ENCODE measurements at places on chromosomes 3 and 15.

DNA sequence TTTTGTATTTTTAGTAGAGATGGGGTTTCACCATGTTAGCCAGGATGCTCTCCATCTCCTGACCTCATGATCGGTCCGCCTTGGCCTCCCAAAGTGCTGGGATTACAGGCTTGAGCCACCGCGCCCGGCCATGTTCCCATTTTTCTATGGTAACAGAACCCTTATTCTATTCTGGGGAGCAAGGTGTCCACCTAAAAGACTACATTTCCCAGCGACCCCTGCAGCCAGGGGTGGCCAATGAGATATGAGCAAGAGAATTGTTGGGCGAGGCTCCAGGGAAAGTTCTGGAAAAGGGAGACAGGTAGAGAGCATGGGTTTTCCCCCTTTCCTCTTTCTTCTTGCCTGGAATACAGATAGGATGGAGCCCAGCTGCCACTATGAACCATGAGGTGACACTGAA, 96.9 kb downstream of the LINGO1 start:
- no peak for DNase-seq

DNA sequence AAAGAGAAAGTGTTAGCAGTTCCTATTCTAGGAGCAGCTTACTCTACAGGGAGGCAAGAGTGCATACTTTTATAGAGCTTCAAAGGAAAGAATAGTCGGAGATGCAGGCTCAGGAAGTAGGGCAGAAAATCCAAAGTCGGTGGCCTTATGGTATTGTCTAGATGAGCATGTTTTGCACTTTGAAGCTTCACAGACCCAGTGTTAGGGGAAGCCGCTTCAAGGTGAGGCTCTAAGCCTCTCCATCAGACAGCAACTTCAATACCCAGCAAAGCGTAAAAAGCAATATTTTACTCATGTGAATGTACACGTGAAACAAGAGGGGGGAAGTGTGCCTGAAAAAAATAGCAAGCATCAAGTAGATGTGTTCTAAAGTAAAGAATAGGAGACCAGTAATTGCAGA, 125.6 kb upstream of the RASGRP1 start:
- DNase-seq, result no peak

- DNase-seq, result no peak
Observed at GRCh38 chr3:37162501-37163245, 11.7 kb downstream of the LRRFIP2 start.

DNA sequence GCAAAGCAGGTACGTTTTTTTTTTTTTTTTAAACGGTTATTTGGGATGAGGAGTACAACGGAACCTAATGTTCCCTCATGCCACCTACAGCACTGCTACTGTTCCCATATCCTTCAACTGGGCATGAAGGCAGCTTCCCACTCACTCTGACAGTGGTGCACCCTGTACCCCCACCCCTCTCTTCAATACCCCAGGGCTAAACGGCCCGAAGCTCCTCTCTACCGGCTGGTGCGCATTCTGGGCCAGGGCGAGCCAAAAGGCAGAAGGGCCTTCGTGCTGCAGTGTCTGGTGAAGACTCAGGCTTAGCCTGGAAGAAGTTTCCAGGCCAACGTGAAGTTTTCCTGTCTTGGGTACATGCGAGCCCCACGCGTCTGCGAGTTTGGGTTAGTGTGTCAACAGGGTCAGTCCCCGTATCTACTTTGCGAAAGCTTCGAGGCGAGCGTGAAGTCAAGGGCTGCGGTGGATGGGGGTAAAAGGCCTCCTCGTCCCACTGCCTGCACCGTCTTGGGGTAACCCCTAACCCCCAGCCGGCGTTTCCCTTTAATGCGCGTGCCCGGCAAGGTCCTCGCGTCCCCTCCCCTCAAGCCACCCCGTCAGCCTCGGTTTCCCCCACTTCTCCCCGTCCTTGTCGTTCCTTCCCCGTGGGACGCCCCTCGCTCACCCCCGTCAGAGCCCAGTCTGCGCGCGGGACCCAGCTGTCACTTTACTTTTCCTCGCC, 765 bp upstream of the UBE2E2 start:
- peak; percentile 25 for DNase-seq

DNA sequence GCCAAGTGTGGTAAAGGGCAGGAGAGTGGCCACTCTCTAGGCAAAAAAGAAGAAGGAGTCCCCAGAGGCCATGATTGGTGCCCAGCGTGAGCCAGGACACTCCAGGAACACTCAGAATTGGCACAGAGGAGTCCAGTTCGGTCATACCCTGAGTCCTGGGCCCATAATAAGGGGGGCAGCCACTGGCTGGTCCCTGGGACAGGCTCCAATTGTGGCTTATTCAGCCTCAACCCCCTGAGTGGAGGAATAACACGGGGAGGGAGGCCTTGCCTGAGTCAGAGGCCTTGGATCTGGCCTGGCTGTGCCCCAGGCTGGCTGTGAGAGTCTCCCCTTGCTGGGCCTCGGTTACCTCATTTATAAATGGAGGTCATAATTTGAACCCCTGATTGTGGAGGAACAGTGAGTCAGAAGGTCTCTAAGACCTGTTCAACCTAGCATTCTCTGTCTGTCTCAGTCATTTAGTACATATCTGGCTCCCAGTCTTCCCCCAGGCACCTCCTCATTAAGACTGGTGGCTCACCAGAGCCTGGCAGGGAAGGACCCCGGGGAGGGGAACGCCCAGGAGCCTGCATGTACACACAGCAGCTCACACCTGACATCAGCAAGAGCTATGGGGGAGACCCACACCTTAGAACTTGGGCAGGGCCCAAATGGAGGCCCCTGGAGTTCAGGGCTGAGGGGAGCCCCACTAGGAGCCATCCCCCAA, 95.9 kb upstream of the ATP2B2 start:
- no peak for DNase-seq

DNA sequence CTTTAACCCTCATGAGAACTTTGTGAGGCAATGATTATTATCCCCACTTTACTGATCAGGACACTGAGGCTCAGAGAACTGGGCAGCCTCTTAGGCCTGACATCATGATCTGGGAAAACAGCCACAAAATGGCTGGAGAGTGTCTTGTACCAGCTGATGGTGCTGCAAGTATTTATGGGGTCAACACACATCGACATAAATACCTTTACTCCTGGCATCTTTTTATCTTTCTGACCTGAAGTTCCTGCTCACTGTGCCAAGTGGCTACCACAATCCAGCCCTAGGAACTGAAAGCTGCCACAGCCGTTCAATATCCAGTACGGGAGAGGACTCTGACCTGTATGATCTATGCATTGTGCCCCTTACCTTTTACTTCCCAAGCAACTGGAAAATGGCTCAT, 29.2 kb upstream of the MUC13 start:
- no peak for DNase-seq

- no peak for DNase-seq
Observed at GRCh38 chr3:143134471-143134870, 14.9 kb downstream of the CHST2 start.

GRCh38 chr15:71186267-71186666, 71.0 kb downstream of the THSD4 start:
- DNase-seq, result no peak

GRCh38 chr15:98003518-98003917, 43.0 kb downstream of the ARRDC4 start:
- DNase-seq, result no peak

- no peak for DNase-seq
Observed at GRCh38 chr15:100980410-100981046, 61.4 kb downstream of the LRRK1 start.

DNA sequence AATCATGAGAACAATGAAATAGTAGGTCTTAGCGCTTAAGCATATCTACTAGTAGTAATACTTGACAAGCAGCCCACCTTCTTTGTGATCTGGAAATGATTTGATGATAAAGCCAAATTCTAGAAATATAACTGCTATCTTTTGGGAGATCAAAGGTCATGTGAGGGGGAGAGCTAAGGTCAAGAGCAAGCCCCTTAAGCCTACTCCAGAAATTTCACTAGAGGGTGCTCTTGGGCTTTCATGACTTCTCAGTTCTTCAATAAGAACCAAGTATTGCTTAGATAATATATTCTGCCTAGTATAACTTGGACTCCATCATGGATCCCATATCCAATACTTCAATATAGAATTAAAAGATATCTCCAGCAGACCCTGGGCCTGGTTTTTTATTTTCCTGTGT, 319.6 kb downstream of the ZBTB20 start:
- no peak for DNase-seq

DNA sequence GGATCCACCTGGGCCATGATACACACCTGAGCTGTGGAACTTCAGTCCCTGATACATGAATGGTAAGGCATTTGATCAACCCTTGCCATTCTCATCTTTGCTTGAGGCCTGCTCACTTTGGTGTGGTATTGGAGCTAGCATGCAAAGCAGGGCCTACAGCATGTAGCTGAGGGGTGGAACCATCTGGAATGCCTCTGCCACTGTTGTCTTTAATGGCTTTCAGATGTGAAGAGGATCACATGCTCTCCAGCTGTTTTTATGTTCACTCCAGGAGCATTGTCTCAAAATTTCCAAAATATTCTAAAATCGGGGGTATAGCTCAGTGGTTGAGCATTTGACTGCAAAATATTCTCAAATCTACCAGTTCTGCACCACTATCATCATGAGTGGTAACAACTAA, 64.4 kb upstream of the PHLDB2 start:
- DNase-seq, result no peak

DNA sequence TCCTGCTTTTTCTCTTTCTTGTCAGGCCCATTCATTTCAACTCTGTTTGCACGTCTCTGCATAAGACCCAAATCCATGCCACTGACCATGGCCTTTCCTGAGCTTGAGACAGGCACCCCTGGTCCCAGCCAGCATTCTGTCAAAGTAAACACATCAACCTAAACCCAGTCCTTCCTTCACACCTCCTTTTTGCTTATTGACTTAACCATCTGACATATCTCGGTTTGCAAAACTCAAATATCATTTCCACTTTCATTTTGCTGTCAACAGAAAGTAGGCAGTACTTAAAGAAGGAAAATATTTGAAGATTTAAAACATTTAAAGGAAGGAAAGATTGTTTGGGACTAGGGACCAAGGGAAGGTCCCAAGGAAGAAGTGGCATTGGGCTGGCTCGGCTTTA, 48.2 kb upstream of the KBTBD8 start:
- no peak for DNase-seq

- no peak for DNase-seq
Observed at GRCh38 chr3:122640437-122640999, 40.1 kb upstream of the PARP14 start.

DNA sequence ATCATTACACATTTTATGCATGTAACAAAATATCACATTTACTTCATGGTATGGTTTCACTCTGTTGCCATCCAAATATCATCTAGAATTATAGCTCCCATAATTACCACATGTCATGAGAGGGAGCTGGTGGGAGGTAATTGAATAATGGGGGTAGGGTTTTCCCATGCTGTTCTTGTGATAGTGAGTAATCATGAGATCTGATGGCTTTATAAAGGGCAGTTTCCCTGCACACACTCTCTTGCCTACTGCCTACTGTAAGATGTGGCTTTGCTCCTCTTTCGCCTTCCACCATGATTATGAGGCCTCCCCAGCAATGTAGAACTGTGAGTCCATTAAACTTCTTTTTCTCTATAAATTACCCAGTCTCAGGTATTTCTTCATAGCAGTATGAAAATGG, 123.4 kb downstream of the SATB1 start:
- DNase-seq, result no peak

DNA sequence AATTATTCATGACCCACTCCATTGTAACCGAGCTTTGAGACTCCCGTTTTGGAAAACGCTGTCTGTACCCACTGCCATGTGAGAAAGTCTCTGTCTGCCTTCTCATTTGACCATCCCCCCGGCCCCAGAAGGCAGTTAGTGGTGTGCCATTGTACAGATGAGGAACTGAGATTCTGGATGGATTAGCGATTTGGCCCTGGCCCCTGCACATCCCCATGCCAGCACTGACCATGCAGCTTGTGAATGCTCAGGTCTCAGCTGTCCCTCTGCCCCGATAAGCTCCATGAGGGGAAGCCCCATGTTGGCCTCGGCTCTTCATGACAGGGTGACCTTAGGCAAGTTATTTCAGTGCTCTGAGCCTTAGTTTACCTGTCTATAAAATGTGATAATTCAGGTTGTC, 153.0 kb upstream of the SMAD3 start:
- no peak for DNase-seq

- DNase-seq, result no peak
Observed at GRCh38 chr15:55552451-55552850, 35.7 kb downstream of the PYGO1 start.

- DNase-seq, result no peak
Observed at GRCh38 chr15:31970007-31970406, 60.3 kb upstream of the CHRNA7 start.

- no peak for DNase-seq
Observed at GRCh38 chr15:80904998-80905397, 84.6 kb downstream of the MESD start.

DNA sequence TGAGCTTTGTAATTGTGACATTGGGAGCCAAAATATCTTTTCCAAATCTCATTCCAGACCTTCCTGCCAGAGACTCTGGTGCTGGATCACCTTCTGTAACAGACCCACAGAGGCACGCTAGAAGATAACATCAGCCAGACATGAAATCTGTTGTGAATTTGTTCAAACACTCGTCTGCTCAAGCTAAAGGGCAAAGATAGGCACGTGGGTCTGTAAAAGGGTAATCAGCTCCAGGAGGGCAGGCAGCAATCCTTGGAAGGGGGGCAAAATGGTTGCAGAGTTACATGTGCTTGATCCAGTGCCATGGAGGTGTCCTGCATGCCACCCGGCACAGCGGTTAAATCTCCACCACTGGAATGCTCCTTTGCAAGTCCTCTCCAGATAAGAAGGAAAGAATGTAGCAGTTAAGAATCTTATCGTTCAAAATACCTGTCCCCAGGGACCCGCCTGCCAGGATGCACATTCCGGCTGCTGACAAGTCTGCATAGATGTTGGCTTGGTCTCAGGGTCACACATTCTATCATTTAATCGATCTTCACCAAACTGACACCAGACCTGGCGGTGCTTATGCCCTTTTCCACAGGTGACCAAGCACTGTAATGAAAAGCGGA, 74.8 kb downstream of the ADAMTS9 start:
- no peak for DNase-seq

- no peak for DNase-seq
Observed at GRCh38 chr15:50627351-50628055, 59.1 kb downstream of the TRPM7 start.

- DNase-seq, result no peak
Observed at GRCh38 chr3:187288131-187288854, 3.2 kb downstream of the MASP1 start.

DNA sequence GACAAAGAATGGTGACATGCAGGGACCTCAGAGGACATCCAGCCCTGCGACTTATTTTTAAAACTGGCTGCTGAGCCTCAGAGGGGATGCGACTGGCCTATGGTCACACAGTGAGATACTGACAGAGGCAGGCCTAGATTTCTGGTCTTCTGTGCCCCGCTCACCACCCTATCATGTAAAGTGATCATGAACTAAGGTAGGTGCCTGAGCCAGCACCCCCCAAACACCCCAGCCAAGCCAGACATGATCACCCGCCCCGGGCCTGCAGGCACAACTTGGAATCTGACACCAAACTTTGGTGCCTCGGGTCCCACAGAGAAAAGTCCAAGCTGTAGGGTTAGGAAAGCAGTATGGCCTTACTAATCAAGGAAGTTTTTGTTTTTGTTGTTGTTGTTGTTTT, 33.9 kb upstream of the HHATL start:
- DNase-seq, result no peak

DNA sequence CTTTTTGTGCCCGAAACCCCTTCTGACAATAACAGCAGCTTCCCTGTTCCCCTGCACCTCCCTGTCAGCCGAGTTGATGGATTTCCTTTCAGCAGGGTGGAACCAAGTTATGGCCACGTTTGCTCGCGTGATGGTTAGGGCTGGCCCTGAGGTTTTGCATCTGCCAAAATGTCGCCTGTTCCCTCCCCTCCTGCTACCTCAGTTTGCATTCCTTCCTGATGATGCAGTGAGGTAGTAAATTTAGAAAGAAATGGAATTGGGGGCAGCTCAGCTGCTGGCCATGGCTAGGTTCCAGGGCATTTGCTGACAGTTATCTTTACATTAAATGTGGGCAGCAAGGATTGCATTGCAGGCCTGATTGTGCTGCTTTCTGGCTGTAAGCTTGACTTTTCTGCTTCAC, 13.2 kb downstream of the LIMD1 start:
- DNase-seq, result no peak
